SJSA1 (cell line): ENCODE measurements at places on chromosomes 7 and 10. TPM values are rescaled to one million over a fixed set of nuclear protein-coding genes. Genes with fewer than 3 reads are reported as not detected.
A peak's percentile ranks its signal among the peaks of the same experiment; 100 is the strongest.

DNA sequence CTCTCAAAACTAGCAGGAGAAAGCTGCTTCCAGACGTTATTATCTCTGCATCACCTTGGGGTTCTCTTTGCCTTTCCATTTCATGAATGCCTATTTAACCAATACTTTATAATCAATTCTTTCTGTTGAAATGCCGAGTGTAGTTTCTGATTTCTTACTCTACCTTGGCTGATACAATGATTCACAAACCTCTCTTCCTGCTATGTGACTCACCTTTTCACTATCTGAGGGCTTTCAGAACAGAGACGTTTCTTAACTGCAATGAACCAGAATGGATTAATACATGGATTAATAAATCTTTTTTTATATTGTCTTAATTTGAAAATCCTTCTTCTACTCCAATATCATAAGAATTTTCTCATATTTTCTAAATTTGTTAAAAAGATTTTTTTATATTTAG, 46.4 kb upstream of the ZNF746 start:
- H3K27me3 ChIP-seq, result no peaks in the 10 kb centered on the region
- no peak overlapping the region for H3K27ac ChIP-seq
- no peak for DNase-seq
- no peak overlapping the region for H3K4me3 ChIP-seq
- no peaks in the 10 kb centered on the region for H3K4me1 ChIP-seq

GRCh38 chr7:131513245-131514061, 43.0 kb downstream of the PODXL start:
- peaks cover 7% of the 10 kb centered on the region for H3K4me1 ChIP-seq
- H3K4me3 ChIP-seq, result no peak overlapping the region
- DNase-seq, result peak; percentile 81
- H3K27me3 ChIP-seq, result no peaks in the 10 kb centered on the region
- H3K27ac ChIP-seq, result no peak overlapping the region

EXOC4 gene
- total RNA-seq, result 38.5 and 67.9 TPM in 2 replicates

SSC4D gene
- total RNA-seq, result 0.34 TPM in 1 of 2 replicates, not detected in the other
